ENCODE measurements at places on chromosomes 5 and 9. TPM values are rescaled to one million over a fixed set of nuclear protein-coding genes. Genes with fewer than 3 reads are reported as not detected.

The COX7C gene
- polyA plus RNA-seq: 918 TPM

- no peak for DNase-seq
Observed at GRCh38 chr5:124907098-124907644, 160.7 kb upstream of the ZNF608 start.

The AK1 gene
- polyA plus RNA-seq: 44.0 TPM

The EMB gene
- 4.5 TPM for polyA plus RNA-seq

DNA sequence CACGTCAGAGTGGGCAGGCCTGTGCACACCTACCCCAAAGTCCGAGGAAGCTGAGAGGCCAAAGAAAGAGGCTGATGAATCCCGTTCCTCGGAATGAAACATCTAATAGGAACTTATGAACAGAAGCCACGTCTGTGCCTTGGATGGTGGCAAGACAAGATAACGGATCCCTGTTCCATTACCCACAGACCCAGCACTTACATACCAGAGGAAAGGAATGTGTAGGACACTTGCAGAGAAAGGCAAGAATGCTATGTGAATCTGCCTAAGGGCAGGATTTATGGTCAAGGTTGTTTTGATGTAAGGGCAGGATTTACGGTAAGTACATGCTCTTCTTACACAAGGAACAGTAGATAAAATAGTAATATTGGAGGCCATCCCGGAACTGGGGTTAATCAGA, 93.2 kb downstream of the WDR41 start:
- DNase-seq: no peak
